ENCODE measurements at places on chromosomes 6 and 20.

- DNase-seq, result no peak
Measured at GRCh38 chr6:34032856-34033255, 113.0 kb downstream of the GRM4 start.

DNA sequence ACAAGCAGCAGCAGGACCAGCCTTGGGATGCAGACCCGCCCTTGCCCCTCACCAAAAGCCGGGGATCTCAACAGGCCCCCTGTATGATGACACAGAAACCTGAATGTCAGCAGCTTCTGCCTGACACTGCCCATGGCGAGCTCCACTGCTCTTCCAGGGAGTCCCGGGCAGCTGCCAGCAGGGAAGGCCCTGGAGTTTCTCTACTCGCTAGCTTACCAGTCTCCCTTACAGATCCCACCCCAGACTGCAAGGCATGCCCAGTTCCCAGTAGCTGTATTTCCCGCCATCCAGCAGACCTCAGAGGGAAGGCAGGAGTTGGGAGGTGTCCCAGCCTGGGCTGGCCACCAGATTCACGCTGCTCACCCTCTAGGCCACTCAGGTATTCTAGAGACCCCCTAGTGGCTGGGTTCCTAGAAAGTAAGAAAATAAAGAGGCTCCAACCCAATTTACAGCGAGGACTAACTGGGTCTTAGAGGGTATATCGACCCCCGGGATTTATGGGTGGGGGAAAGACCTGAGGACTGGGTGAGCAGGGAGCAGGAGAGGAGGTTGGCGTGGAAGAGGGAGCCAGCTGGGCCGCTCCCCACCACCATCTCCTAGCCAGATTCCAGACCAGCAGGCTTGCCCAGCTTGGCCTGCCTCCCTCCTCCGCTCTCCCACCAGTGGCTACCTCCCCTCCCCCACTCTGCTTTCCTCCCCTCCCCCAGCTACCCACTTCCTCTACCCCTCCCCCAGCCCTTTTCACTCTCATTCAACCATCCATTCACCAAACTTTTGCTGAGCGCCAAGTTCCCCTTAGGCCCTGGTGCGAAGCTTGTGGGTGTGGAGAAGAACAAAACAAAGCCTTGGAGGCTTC is 9.7 kb upstream of the HMGA1 start:
- DNase-seq, result no peak

DNA sequence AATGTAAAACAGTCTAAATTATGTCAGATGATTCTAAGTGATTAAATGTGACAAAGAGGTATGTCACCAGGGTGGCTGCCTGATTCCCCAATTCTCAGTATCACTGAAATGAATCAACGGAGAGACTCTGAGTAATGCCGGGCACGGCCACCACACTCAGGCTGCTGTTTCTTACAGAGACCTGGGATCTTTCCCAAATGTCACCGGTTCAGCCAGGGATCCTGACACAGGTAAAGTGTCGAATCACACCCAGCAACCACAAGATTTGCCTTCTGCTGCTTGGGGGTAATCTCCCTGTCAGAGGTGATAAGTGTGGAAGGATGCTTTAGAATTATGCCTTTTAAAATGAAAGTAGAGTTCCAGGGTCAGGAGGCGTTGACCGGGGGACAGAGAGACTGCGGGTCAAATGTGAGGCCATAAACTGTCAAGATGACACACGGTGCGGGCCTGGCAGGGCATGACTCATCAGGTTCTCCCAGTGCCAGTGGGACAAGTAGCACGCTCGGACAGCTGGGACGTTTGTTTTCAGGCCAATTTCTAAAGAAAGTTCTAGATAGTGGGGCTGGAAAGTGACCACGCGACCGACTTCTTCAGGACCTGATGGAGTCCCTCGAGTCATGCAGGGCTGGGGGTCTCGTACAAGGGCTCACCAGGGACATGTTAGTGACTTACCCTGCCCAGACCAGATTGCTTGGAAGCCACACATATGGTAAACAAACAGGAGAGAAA is 48.9 kb downstream of the PRDM1 start:
- no peak for DNase-seq

DNA sequence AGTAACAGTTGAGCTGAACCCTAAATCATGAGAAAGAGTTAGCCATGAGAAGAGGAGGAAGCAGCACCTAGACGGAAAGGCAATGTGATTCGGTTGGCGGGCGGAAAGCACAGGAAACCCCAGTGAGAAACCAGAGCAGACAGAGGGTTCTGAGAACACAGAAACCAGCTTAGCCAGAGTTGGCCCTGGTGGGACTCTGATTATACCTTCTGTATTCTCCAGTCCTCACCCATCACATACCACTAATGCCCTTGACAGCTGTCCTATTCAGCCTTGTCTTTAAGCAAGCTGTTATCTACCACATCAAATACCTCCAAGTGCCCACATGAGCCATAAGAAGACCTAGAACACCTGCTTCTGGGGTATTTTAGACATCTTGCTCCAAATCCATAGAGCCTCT is 58.9 kb upstream of the LRRC1 start:
- no peak for DNase-seq

DNA sequence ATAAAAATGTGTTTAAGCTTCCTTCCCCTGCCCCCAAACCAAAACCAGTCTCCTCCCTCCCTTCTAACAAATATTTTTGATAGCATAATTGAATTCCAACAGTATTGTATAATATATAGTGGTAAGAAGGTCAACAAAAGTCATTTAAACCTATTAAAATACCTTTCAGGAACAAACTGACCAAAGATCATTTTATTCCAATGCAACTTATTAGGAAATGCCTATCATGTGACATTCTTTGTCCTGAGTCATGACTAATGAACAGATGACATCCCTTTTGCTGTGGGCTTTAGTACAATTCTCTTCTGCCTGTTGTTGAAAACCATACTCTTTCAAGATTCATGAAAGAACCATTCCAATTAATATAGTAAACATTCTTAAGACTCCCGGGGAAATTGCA is 51.5 kb upstream of the TRAF3IP2 start:
- DNase-seq, result no peak

GRCh38 chr6:24513602-24514001 is 18.8 kb downstream of the ALDH5A1 start:
- no peak for DNase-seq
